ENCODE measurements at places on chromosomes 13 and 19. TPM values are rescaled to one million over a fixed set of nuclear protein-coding genes. Genes with fewer than 3 reads are reported as not detected.

GRCh38 chr13:63741029-63741813, 2325.6 kb upstream of the PCDH20 start:
- DNase-seq: no peak

DNA sequence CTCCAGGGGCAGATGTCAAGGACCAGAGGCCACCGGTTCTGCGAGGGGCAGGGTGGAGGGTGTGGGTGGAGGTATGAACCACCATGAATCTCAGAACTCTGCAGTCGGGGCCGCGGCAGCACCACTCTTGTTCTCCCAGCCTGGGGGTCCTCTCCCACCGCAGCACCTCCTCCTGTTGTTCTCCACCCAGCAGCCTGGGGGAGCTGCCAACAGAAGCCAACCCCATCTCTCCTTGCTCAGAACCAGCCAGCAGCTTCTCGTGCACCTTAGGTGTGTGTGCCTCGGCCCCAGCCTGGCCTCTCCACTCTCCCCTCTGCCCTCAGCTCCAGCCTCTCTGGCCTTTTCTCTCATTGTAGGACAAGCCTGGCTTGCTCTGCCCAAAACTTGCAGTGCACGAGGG, 31.9 kb upstream of the CCNE1 start:
- no peak for DNase-seq

- no peak for DNase-seq
Observed at GRCh38 chr19:41940731-41941409, 12.6 kb upstream of the ERFL start.

- DNase-seq: no peak
Observed at GRCh38 chr19:51594774-51595109, 23.7 kb downstream of the ZNF175 start.

- DNase-seq: no peak
Observed at GRCh38 chr13:64684685-64685431, 2545.3 kb downstream of the PCDH9 start.

- no peak for DNase-seq
Observed at GRCh38 chr19:19642506-19643157, 825 bp downstream of the GMIP start.

DNA sequence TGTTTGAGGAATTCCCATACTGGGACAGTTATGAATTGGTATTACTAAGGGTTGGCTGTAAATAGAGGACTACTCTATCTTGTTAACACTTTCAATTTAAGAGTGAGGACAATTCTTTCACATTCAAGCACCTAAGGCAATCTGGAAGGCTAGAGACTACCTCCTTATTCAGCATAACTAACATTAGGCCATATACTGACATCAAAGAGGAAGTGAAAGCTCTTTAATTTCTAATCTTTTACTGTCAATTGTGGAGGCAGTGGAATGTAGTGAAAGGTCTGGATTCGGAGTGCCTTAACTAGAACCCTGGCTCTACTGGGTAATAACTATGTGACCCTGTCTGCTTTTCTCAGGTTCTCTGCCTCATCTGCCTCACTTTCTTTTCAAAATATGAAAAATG, 134.0 kb downstream of the UFM1 start:
- no peak for DNase-seq

- no peak for DNase-seq
Observed at GRCh38 chr19:40740747-40741146, 9.5 kb downstream of the ACTMAP start.

- DNase-seq: peak; percentile 79
Observed at GRCh38 chr19:53132141-53132991, at the start of gene ZNF415. Gene ZNF415 (minus strand): TSS chr19:53132910. CDS start chr19:53122676, 10,234 bp downstream.

DNA sequence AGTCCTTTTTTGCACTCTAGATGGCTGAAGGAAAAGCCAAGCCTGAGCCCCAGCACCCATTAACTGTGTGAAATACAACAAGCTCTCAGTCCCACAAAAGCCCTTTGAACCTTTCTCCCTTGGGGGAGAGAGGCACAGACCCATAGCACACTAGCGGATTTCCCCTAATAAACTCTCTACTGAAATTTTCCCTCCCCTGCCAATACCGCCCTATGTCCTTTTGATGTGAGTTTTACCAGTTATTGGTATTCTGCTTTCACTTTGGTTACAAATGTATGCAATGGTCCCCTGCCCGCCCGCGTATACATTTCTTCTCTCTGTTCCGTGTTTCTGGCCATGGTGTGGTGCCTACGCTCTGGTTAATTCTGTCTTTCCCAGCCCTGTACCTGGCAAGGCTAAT, 54.0 kb upstream of the MYO16 start:
- DNase-seq: no peak

DNA sequence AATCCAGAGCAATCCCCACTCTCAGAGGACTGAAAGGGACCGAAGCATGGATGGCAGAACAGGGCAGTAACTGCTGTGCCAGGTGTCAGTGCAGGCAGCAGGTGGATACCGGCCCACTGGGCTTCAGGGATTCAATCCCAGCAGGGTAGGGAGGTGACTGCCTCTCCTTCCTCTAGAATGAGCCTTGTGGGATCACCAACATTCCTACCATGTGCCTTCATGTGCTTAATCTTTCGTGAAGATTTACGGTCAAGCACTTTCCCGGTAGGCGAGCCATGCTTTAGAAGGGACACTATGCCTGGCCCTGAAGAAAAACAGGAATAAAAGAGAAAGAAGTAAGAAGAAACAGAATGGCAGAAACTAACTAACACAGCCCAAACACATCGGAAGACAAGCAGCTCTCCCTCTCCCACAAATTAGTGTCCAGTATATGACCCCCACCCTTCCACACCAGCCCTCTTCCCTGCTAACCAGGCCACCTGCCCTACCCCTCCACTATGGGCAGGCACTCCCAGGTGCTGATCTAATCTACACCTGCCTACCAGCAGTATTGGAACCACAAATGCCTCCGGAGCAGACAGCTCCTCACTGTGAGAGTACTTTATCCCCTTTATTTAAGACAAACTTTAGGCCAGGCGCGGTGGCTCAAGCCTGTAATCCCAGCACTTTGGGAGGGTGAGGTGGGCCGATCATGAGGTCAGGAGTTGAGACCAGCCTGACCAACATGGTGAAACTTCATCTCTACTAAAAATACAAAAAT, 162.5 kb downstream of the NUFIP1 start:
- DNase-seq: no peak

GRCh38 chr13:72293206-72293605, 426.2 kb upstream of the DACH1 start:
- no peak for DNase-seq

DNA sequence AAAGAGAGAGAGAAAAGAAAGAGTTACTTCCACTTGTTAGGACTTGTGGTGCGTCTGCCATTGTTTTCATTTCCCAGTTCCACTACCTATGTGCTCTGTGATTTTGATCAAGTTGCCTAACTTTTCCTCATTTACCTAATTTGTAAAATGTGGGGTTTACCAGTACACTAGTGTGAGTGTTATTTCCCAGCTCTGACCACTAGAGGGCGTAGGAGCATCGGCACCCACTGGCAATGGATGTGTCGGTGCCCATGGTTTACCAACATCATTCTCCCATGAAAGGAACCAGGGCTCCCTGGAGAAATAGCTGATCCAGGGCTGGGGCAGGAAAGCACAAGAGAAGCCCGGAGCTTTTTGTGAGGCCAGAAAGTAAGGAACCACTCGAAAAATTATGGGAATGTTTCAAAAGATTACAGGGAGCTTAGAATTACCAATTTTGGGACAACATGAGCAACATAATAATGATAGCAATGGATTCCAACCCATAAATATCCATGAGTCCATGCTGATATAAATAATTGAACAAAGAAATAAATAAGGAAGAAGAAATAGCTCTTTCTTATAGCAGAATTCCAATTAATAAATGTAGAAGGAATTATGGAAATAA, 15.1 kb upstream of the CEACAM4 start:
- peak; percentile 80 for DNase-seq

- no peak for DNase-seq
Observed at GRCh38 chr19:13938301-13939064, at the start of gene PODNL1. Gene PODNL1 (minus strand): TSS chr19:13938417. CDS start chr19:13938181, 236 bp downstream.

- no peak for DNase-seq
Observed at GRCh38 chr19:18414504-18415177, 4.6 kb upstream of the SSBP4 start.

DNA sequence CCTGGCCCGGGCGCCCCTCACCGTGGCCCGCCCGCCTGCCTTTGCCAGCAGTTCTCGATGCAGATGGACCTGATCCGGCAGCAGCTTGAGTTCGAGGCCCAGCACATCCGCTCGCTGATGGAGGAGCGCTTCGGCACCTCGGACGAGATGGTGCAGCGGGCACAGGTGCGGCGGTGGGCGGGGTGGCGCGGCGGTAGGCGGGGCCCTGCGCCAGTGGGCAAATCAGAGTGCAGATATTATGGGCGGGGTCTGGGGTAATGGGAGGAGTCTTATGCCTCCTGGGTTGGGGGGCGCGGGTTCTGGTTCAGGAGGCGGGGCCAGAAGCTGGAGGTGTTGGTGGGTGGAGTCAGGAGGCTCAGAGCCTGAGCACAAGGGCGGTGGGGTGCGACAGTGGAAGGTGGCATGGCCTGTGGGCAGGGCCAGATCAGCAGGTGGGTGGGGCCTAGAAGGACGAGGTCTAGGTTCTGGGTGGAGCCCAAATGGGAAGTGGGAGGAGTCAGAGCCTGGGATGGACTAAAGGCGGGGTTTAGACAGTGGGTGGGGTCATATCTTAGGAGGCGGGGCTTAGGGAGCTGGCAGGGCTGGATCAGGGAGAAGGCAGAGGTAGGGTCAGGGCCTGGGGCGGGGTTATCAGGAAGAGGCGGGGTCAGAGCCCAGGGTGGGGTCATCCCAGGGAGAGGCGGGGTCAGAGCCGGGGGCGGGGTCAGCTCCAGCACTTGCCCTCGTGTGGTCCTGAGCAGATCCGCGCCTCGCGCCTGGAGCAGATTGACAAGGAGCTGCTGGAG, 5.6 kb downstream of the APC2 start:
- no peak for DNase-seq

Gene PCDH17
- not detected for total RNA-seq

Gene TTC9B
- not detected for total RNA-seq

Gene SULT2B1
- not detected for total RNA-seq

Gene HCN2
- total RNA-seq: 0.58 TPM

Gene C1QTNF9B
- not detected for total RNA-seq

Gene CD320
- total RNA-seq: 46.1 TPM

Gene ZNF850
- total RNA-seq: 8.0 TPM

Gene RAB4B
- total RNA-seq: 60.6 TPM

Gene CYP4F12
- 0.32 TPM for total RNA-seq

Gene ZNF493
- total RNA-seq: 16.1 TPM

Gene KLK1
- 5.0 TPM for total RNA-seq

All from activated naive CD4-positive, alpha-beta T cell treated with anti-CD3 and anti-CD28 coated beads, Interleukin-2, amount 50 U/mL, for 72 hours (primary cell).